ENCODE measurements at places on chromosomes 5 and 9.

DNA sequence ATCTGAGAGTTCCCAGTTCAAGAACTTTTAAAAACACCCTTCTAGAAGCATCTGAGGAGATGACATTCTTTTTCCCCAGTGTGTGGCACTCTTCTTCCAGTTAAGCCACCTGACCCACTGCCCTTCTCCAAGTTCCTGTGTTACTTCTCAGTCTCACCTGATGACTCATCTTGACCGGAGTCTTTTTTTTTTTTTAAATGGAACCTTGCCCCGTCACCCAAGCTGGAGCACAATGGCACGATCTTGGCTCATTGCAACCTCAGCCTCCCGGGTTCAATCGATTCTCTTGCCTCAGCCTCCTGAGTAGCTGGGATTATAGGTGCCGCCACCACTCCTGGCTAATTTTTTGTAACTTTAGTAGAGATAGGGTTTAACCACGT, 224.1 kb upstream of the DAB2 start:
- DNase-seq = no peak

DNA sequence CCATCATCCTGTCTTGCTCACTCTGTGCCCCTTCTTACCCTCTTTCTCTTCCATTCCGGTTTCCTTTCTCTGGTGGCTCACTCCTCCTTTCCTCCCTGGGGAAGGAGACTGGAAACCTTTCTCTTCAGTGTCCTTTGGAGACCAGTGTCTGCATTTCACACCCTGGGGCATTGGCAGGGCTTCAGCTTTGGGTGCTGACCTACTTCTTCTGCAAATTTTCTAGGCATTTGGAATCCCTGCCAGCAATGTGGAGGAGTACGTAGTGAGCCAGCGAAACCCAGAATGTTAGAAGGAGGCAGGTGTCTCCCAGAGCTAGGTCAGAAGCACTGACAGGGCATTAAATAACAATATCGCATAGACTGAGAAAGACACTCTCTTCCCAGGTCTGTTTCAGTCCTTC, 122.2 kb downstream of the SLC28A3 start:
- DNase-seq = no peak

GRCh38 chr9:121620777-121621449, 30.5 kb upstream of the DAB2IP start:
- DNase-seq = peak; percentile 50

DNA sequence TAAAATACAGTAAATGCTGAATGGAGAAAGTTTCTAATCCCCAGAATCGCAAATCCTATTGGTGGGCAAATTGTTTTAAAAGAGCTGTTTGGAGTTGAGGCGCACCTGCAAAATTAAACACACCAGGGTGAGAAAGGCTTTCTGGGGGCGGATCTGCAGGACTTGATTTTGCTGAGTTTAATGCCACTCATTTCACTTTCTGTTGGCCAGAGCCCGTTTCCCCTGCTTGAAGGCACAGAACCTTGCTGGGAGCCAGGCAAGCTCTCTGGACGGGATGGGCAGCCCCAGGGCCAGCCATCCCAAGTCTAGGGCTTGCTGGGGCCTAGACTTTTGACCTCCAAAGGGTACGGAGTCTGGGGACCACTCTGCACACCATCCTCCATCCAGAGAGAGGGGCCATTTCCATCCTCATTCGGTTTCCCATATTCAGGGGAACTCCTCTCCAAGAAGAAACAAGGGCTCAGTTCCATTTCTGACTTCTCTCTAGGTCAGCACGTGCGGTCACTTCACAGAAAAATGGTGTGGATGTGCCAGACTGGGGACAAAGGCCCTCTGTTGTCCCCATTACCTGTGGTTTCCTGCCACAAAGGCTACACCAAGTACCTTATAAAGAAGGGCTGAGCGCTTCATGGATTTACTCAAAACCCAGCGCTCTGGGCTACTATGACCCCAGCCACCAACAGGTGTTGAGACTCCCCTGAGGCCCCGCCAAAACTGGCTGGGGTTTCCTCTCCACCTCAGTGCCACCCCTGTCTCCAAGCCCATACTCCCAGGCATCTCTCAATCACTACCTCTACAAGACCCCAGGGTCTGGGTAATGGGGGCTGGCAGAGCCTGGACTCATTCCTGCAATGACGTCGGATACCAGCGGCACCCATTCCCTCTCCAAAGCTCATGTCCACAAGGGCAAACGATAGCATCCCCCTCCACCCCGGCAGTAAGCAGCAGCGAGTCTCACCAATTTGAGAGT, 170.0 kb downstream of the AUH start:
- DNase-seq = no peak

GRCh38 chr5:151150471-151151262, 6.9 kb downstream of the ANXA6 start:
- DNase-seq = peak; percentile 54

DNA sequence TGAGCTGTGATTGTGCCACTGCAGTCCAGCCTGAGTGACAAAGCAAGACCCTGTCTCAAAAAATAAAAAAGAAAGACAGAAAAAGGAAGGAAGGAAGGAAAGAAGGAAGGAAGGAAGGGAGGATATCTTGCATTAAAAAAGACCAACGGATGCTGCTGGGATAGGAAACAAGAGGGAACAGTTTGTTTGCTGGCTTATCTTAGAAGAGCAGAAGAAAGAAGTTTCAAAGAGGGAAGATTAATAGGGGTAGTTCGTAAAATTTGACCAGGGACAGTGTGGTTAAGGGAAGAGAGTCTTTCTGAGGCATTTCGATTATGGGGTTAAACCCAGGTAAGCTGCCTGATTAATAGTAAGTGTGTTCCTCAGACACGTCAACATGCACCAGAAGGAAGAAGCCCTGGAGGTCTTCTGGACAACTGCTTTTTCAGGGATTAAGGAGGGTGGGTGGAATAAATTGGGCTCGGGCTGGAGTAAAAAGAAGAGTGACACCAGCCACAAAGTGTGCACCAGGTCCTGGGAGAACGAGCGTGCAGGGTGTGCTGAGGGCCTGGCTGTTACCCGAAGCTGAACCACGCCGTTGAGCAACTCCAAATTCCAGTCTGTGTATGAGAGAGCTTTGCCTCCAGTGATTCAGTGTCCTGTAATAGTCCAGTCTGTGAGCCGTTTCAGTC, 24.8 kb downstream of the FYB1 start:
- DNase-seq = no peak

GRCh38 chr5:107590686-107591085, 80.1 kb downstream of the EFNA5 start:
- no peak for DNase-seq

GRCh38 chr9:135920973-135921585, 13.7 kb upstream of the CAMSAP1 start:
- no peak for DNase-seq

GRCh38 chr5:148311484-148311883, 739 bp upstream of the SPINK7 start:
- DNase-seq = no peak

DNA sequence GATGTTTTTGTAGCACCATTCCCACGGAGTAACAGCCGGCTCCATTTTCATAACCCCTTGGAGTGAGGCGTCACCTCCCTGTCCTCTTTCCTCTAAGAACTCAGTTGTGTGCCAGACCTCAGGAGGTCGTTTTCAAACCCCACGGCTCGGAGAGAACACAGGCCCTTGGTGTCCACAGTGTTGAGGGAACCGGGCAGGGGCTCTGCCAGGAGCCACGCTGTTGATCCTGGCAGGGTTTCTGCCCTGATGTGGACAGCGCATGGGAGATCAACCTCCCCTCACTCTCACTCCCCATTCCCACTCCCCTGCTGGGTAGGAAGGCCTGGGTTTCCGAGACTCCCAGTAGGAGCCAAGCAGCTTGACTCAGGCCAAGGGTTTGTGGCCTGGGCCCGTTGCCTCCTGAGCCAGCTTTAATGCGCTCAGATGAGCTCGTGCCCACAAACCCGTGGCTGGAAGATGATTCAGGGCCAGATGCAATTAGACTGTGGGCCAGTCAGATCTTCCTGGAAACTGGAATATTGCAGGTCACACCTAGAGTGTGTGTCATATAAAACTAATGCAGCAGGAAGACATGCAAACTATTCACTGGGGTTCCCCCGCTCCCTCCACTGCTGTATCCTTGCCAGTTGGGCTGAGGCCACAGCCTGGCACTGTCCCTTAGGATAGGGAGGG, 133.4 kb downstream of the SLC12A2 start:
- DNase-seq = no peak

GRCh38 chr5:122089096-122090013, 11.3 kb upstream of the LOX start:
- DNase-seq = no peak

DNA sequence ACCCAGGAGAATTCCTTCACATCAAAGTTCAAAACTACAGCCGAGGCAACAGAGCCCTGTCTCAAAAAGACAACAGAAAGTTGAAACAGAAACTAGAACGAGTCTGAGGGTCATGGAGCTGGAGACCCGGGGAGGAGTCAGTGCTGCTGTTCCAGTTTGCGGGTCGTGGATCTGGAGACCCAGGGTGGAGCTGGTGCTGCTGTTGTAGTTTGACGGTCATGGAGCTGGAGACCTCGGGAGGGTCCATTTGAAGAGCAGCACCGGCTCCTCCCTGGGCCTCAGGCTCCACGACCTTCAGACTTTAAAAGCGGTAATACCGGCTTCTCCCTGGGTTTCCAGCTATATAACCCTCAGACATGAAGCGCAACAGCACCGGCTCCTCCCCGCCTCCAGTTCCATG, 13.0 kb upstream of the LCN15 start:
- DNase-seq = no peak

DNA sequence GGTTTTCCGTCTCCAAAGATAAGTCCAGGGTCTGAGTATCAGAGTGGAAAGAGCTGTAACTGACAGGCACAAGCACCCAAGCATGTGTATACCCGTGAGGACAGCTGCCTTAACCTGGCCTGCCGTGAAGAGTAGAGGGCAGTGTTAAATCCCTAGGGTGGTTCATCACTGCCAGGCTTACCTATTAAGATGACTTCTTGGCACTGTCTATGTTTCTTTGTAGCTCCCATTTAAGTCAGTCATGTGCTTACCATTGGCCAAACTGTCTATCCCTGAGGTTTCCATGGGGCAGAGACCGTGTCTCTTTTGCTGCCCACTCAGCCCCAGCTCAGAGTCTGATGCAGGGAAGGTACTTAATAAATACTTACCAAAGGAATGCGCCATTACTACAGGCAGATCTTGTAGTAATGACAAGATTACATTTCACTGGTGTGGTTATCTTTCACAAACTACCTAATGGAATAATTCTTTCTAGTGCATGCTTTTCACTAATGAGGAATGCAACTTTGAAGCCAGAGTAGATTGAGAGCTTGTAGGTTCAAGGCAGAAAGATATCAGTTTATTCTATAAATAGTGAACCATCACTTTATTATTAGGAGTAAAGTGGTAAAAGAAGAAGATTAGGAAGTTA, 64.2 kb downstream of the SNX24 start:
- DNase-seq = no peak

DNA sequence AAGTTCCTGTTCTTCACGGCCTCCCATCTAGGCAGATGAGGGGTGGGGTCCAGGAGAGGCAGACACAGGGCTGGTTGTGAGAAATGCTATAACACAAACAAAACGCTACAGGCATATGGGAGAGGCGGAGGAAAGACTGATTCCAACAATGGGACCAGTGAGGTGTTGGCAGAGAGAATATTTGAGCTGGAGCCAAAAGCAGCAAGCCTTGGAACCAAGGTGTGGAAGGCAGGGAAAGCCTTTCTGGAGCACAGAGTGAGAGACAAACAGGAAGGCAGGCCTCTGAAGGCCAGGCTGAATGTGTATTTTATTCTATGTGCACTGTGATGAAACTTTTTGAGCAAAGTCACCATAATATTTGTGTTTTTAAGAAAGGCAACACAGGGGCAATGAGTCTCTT, 2.9 kb downstream of the ATPSCKMT start:
- DNase-seq = no peak

DNA sequence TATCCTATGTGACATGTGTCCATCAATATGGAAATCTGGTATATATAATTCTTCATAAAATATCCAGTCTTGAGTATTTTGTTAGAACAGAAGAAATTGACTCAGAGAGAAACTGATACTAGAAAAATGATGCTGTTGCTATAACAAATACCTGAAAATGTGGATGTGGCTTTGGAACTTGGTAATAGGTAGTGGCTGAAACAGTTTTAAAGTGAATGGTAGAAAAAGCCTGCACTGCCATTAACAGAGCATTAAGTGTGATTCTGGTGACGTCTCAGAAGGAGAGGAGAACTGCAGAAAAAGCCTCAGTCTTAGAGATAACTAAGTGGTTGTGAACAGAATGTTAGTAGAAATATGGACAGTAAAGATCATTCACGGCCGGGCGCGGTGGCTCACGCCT, 634.9 kb upstream of the ZNF608 start:
- no peak for DNase-seq

DNA sequence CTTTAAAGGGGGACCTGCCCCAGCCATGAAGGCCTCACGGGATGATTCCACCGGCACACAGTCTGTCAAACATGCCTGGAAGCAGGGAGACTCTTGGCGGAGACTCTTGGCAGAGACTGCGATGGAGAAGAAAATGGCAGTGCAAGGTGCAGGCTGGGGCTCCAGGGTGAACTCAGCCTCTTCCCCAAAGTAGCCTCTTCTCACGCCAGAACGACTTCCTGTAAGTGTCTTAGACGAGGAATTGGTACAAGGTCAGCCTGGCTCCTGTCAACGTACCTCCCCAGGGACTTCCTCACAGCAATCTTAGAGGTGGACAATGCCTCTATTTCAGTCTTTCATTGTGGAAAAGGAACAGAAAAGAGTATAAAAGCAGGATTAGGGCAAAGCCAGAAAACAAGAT, 109.3 kb downstream of the UGCG start:
- no peak for DNase-seq

- DNase-seq = no peak
Observed at GRCh38 chr5:150323819-150324218, 21.1 kb upstream of the ARSI start.
